SK-N-SH (cell line): ENCODE measurements at places on chromosomes 4 and X.

GRCh38 chrX:8462488-8462887 is 2.1 kb upstream of the VCX3B start:
- H3K4me1 ChIP-seq: no peaks in the 10 kb centered on the region
- no peaks in the 10 kb centered on the region for H3K27me3 ChIP-seq
- no peaks in the 10 kb centered on the region for H3K36me3 ChIP-seq
- no peak overlapping the region for H3K4me3 ChIP-seq
- DNase-seq: no peak
- H3K27ac ChIP-seq: no peak overlapping the region

DNA sequence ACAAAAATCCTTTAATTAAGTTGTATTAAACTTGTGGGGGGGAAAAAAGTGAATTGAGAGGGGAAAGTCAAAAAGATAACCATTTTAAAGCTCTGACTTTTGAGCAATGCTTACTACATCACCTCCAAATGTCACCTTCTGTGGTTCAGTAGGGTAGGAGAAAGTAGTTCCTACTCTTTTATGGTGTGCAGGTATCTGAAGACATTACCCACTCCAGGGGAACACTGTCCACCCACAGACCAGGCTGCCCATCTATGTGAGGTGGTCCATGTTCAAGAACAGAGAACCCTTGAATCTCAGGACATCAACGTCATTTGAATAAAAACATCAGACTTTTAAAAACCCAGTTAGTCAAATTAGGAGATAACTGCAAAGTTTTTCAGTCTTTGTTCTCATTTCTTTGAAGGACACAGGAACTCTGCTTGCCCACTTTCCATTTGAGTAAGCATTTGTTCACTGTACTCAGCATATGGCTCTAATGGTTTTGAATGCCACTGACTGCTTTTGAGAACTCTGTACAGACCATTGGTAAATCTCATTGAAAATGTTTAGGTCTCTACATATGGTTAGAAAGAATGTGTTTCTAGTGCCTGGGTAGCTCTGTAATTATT is 18.4 kb downstream of the NMU start:
- DNase-seq: no peak
- H3K4me1 ChIP-seq: no peaks in the 10 kb centered on the region
- no peaks in the 10 kb centered on the region for H3K27me3 ChIP-seq
- H3K36me3 ChIP-seq: no peaks in the 10 kb centered on the region

- no peak overlapping the region for H3K4me3 ChIP-seq
- peaks cover 3% of the 10 kb centered on the region; the same call in 1 of the 2 replicates for H3K4me1 ChIP-seq
- no peak for DNase-seq
Observed at GRCh38 chr4:24588216-24588954, 4.0 kb upstream of the DHX15 start.

DNA sequence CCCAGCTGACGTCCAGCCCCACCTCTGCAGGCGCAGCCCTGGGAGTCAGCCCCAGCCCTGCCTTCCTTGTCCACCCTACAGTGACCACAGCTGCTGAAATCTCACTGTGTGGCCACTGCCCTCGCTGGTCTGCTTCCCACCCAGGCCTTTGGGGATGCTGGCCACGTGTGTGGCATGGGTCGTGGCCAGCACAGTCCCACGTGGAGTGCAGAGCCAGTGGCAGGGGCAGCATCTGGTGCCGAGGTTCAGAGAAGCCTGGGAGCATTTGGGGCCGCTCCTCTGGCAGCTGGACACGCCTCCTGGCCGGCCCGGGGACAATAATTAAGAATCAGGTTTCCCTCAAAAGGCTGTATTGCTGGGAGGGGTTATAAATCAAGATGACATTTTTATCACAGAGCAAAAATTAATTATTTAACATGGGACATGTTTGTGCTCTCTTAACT is 92.1 kb downstream of the HMX1 start:
- H3K27ac ChIP-seq: no peak overlapping the region
- H3K4me3 ChIP-seq: no peak overlapping the region
- H3K4me1 ChIP-seq: peaks cover 17% of the 10 kb centered on the region; the same call in 1 of the 2 replicates
- H3K36me3 ChIP-seq: no peaks in the 10 kb centered on the region
- H3K27me3 ChIP-seq: no peaks in the 10 kb centered on the region
- DNase-seq: peak; percentile 68

- no peak overlapping the region for H3K4me3 ChIP-seq
- no peaks in the 10 kb centered on the region; the same call in 1 of the 2 replicates for H3K4me1 ChIP-seq
- H3K36me3 ChIP-seq: no peaks in the 10 kb centered on the region
- DNase-seq: no peak
Observed at GRCh38 chrX:38513112-38513742, 48.1 kb upstream of the TSPAN7 start.

- H3K36me3 ChIP-seq: peaks cover 9% of the 10 kb centered on the region
- no peak overlapping the region for H3K27ac ChIP-seq
- H3K4me1 ChIP-seq: no peaks in the 10 kb centered on the region
- H3K27me3 ChIP-seq: no peaks in the 10 kb centered on the region
- DNase-seq: no peak
- no peak overlapping the region for H3K4me3 ChIP-seq
Observed at GRCh38 chrX:150616179-150616862, 47.9 kb downstream of the MTM1 start.

DNA sequence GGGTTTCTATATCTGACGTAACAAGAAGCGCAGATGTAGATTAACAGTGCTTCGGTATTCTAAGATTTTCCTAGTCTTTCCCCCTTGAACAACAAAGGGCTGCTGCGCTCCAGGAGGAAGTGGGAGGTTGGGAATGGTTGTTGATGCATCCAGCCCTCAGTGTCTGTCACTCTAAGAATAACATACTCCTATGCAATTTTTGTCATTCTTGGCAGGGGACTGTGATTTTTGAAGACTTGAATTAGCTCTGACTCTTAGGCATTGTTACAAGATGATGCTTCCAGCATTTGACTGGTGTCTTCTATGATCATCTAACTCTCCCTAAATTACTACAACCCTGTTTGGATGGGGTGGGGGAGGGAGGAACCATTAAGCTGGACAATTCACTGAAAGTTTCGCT is 394.2 kb downstream of the ARHGAP24 start:
- DNase-seq: no peak
- no peaks in the 10 kb centered on the region for H3K27me3 ChIP-seq
- no peak overlapping the region for H3K4me3 ChIP-seq
- H3K27ac ChIP-seq: no peak overlapping the region
- H3K4me1 ChIP-seq: no peaks in the 10 kb centered on the region

- H3K4me3 ChIP-seq: peak overlapping the region; percentile 94
- H3K27me3 ChIP-seq: no peaks in the 10 kb centered on the region
- H3K4me1 ChIP-seq: no peaks in the 10 kb centered on the region; the same call in 1 of the 2 replicates
- DNase-seq: peak; percentile 44
- peak overlapping the region; percentile 98 for H3K27ac ChIP-seq
Observed at GRCh38 chr4:15001248-15001868, 923 bp upstream of the CPEB2 start.

DNA sequence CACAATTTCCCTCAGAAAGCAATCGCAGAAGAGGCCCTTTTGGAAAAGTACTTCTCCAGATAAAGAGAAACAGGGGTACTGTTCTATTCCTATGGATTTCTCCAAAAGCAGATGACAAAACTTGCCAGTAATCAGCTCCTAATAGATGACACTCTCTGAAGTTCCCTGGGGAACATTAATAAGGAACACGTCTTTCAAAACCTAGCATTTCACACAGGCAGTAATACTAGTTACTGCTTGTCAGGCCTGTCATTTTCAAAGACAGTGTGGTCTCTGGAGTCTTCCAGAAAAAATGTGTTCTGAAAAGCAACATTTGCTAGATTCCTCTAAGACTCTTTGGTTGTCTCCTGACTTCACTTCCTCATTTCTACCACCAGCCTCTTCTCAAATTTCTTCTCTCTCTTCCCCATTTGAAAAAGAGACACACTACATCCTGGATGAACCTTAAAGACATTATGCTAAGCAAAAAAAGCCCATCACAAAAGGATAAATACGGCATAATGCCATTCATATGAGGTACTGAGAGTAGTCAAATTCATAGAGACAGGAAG is 47.3 kb downstream of the CHRDL1 start:
- no peak for DNase-seq
- no peaks in the 10 kb centered on the region; the same call in 1 of the 2 replicates for H3K27me3 ChIP-seq
- no peak overlapping the region for H3K27ac ChIP-seq
- no peaks in the 10 kb centered on the region for H3K4me1 ChIP-seq

DNA sequence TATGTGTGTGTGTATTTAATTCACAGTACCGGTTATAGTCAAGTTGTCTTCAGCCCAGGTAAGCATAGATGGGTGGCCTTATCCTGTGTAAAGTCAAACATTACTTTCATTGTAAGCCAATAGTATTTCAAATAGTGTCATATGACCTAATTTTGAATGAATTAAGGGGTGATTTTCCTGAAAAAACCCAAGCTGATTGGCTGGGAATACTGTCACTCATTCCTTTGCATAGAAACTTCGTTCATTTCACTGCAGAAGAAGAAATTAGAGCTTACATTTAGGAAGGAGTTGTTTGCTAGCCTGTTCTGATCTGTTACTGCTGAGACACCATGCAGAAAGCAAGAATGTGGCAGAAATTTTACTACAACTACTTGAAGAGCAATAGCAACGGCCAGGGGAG is 45.4 kb downstream of the SMARCAD1 start:
- H3K4me1 ChIP-seq: no peaks in the 10 kb centered on the region; the same call in 1 of the 2 replicates
- no peak overlapping the region for H3K27ac ChIP-seq
- H3K36me3 ChIP-seq: peaks cover 63% of the 10 kb centered on the region
- H3K27me3 ChIP-seq: no peaks in the 10 kb centered on the region

DNA sequence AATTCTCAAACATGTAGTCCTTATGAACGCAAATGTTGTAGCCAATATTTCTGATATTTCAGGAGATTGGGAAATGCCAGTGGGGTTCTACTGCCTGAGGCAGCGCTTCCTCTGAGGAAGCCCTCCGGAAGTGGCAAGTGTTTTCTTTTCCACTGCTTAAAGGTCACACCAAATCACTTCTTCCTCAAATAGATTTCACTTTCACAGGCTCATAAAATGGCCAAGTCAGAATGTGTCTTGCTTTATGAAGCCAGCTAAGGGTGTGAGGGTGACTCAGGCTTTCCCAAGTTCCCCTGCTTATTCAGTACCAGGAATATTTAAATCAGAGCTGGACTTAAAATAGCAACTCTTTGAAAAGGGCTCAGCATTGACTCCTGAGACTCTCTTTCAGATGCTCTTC is 514.2 kb upstream of the DIPK2B start:
- H3K36me3 ChIP-seq: no peaks in the 10 kb centered on the region
- no peaks in the 10 kb centered on the region for H3K27me3 ChIP-seq
- no peak for DNase-seq
- H3K4me1 ChIP-seq: no peaks in the 10 kb centered on the region

- H3K4me3 ChIP-seq: no peak overlapping the region
- no peak overlapping the region for H3K27ac ChIP-seq
- peaks cover 24% of the 10 kb centered on the region; the same call in 1 of the 2 replicates for H3K27me3 ChIP-seq
- no peaks in the 10 kb centered on the region for H3K36me3 ChIP-seq
- DNase-seq: no peak
- H3K4me1 ChIP-seq: no peaks in the 10 kb centered on the region; the same call in 1 of the 2 replicates
Observed at GRCh38 chr4:112523008-112523721, 7.2 kb upstream of the NEUROG2 start.
